ENCODE measurements at places on chromosomes 16 and 17.

GRCh38 chr17:48630925-48631692 is 5.0 kb upstream of the HOXB9 start:
- DNase-seq = no peak

- DNase-seq = no peak
These were observed 35.2 kb upstream of the PLLP start for GRCh38 chr16:57319646-57320045.

GRCh38 chr17:72829883-72830282 is 262.6 kb downstream of the SLC39A11 start:
- no peak for DNase-seq

DNA sequence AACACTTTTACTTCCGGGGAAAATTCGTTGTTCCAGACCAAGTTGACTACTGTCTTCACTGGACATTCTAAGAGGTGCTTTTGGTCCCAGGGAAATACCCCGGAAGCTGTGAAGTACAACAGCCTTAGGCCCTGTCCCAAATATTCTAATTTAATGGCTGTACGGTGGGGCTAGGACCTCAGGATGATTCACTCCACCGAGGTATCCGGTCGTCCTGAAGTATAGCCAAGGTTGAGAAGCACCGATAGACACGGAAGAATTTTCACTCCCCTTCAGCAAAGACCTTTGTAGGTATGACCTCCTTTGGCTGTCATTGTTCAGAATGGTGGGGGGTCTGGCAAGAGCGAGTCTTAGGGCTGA is 34.9 kb upstream of the ARL4D start:
- no peak for DNase-seq

DNA sequence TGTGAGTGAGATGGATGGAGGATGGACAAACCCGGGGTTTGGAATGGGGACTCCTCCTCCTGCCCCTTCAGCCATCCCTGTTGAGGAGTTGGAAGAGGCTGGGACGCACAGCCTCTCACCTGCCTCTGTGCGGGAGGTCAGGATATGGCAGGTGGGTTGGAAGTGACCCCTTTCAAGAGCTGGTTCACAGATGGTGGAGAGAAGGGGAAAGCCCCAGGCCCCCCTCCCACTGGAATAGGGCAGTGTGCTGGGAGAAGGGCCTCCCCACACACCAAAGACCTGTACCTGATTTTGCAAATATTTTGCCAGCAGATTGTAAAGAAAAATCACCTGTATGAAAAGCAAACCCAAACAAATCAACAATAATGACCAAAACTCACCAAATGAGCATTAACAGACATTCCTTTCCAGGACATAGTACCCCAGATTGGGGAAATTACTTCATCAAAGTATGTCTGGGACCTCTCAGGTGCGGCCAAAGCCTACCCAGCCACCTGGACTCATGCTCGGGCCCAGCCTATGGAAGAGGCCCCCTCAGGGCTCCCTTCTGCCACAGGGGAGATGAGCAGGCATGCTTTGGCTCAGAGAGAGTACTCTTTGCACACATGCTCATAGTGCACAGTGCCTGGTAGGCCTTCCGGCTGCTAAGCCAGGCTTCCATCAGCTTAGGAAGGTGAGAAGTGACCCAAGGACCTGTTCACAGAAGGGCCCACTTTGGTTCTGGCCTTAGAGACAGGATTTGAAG is 7.8 kb downstream of the SLC47A2 start:
- no peak for DNase-seq

- peak; percentile 87 for DNase-seq
These were observed 6.4 kb upstream of the CRK start for GRCh38 chr17:1462164-1463112.

DNA sequence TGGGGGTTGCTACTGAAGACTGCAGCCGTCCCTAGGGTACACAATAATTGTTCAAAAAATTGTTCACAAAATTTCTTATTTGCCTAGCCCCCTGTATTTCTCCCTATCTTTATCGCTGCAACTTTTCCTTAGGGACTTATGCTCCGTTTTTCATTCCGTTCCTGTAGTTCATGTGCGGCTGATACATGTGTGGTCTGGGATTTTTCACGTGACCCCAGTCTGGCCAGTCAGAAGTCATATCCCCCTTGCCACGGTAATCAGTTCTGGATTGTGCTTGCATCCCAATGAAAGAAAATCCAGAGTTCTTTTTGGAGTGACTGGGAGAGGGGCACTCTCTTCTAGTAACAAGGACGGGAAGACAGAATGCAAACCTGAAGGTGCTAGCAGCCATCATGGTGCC is 610.7 kb upstream of the C16orf82 start:
- DNase-seq = no peak

GRCh38 chr17:30926516-30926915 is 4.8 kb downstream of the ADAP2 start:
- no peak for DNase-seq

DNA sequence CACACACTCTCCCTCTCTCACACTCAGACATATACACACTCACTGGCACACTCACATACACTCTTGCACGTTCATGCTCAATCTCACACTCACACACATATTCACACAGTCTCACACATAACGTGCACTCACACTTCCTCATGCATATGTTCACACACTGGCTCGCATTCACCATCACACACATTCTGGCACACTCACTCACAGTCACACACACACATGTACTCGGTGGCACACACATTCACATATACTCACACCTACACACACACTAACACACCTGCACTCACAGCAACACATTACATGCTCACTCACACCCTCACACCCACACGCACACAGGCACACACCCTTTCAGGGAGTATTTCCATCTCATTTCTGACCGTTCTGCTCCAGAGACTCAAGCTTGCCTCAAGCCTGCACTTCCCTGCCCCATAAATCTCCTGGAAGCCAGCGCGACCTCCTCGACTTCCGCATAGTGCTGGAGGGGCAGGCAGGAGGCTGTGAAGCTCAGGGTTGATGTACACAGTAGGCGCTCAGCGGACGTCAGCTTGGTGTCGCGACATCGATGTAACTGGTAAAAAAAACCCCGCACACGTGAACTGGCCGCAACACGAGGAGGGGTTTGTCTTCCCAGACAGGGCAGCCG is 66.7 kb upstream of the FOXF1 start:
- no peak for DNase-seq

DNA sequence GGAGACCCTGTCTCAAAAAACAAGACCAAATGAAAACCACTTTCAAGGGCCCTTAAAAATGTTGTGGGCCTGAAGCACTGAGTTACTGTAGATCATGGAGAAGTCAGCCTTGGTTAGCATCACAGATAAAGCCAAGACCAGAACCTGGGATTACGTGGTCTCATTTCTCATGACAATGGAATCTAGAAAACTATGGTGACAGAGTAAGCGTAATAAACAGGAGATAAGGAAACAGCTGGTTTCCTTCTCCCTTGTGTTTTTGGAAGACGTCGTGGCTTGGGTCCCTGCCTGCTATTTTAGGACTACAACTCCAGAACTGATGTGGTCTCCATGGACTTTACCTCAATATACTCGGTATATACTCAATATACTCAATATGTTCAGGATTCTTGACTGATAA is 180.7 kb upstream of the ZFHX3 start:
- peak; percentile 76 for DNase-seq

GRCh38 chr16:87703071-87703470 is 62.7 kb downstream of the KLHDC4 start:
- DNase-seq = no peak

- DNase-seq = no peak
These were observed 36.2 kb downstream of the CTCF start for GRCh38 chr16:67598527-67598926.

- DNase-seq = no peak
These were observed 70.6 kb downstream of the MARCHF10 start for GRCh38 chr17:62737513-62737912.

DNA sequence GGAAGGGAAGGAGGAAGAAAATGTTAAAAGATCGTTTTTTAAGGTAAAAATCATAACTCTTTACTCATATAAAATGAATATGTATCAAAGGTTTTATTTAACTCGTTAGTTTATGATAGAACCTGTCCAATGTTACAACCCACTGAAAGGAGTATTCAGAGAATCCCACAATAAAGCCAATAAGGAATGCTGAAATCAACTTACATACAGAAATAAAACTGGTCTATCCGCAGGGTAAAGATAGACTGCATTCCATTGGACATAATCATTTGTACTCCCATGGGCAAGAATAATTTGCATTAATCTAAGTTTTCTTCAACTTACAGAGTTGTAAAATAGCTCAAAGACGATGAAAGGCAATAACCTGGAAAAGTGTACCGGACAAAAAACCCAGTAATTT is 17.9 kb upstream of the BEAN1 start:
- peak; percentile 79 for DNase-seq

GRCh38 chr17:49333804-49334203 is 28.2 kb downstream of the ZNF652 start:
- no peak for DNase-seq

Measured in NCI-H226 (cell line).